ENCODE measurements at places on chromosomes 16 and 17.

GRCh38 chr17:6641247-6641863, 495 bp downstream of the TXNDC17 start:
- DNase-seq: no peak

- DNase-seq: no peak
Observed at GRCh38 chr17:50194140-50194933, 7.1 kb downstream of the COL1A1 start.

DNA sequence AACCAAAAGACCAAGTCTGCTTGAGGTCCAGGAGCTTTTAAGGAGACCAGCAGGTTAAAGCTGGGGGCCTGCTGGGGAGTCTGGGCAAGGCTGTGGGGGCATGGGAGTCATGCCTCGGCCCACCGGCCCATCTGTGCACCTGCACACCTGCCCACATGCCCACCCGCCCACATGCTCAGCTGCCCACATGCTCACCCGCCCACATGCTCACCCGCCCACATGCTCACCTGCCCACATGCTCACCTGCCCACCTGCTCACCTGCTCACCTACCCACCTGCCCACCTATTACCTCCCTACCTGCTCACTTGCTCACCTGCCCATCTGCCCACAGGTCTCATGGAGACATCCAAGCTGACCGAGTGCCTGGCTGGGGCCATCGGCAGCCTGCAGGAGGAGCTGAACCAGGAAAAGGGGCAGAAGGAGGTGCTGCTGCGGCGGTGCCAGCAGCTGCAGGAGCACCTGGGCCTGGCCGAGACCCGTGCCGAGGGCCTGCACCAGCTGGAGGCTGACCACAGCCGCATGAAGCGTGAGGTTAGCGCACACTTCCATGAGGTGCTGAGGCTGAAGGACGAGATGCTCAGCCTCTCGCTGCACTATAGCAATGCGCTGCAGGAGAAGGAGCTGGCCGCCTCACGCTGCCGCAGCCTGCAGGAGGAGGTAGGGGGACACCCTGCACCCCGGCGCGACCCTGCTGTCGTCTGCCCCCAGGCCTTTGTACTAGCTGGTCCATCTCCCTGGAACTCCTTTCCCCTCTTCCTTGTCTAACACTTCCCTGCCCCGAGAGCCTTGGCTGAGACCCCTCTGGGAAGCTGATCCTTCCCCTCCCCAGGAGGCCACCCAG, 14.0 kb downstream of the CARD14 start:
- no peak for DNase-seq

DNA sequence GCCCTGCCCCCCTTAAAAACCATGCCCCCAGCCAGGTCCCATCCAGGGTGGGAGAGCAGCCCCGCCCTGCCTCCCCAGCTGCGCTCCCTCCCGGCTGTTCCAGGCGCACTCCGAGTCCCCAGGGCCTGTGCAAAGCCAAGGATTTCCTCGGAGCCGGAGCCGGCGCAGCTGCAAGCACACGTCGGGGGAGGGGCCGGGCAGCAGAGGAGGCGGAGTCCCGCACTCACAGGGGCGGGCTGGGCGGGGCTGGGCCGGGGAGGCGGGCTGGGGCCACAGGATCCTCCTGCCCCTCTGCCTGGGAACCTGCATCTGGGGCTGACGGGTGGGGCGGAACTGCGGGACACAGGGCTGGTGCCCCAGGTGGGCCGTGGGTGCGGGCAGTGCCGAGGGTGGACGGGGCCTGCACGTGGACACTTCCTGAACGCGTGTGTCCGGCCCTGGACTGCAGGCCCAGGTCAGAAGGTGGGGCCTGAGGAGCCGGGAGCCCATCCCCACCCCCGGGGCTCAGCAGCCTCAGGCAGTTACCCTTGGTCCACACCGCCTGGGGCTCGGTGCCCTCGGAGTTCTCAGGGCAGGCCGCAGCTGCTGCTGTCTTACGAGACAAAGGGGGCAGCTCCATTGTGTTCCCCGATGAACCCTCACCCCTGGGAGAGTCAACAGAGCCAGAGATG, 24.0 kb upstream of the SSTR5 start:
- DNase-seq: peak; percentile 40

DNA sequence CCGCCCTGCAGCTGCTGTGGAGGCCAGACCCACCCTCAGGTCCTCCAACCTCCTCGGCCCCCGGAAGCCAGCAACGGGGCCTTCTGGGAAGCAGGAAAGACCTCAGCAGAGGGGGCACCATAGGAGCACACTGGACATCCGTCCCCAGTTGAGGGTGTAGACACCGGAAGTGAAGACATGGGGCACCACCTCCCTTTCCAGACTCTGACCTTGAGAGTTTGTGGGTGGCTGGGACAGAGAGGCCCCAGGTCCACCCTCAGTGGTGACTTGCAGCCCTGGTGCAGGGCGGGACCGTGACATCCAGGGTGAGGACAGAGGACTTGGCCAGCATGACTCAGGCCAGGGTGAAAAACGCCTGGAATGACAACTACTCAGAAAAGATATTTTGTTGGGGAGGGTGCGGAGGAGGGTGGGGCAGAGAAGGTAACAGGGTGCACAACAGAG, 19.9 kb downstream of the CEP295NL start:
- DNase-seq: no peak

DNA sequence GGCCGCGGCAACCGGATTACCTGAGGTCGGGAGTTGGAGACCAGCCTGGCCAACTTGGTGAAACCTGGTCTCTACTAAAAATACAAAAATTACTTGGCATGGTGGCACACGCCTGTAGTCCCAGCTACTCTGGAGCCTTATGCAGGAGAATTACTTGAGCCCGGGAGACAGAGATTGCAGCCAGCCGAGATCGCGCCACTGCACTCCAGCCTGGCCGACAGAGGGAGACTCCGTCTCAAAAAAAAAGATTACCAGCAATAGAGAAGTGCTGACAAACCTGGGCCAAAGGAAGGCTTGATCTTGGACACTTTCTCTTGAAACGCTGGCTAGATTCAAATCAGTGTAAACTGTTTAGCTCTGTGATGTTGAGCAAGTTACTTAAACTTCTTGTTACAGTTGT, 4.3 kb downstream of the MT1H start:
- no peak for DNase-seq

- peak; percentile 95 for DNase-seq
Observed at GRCh38 chr17:75784473-75785015, at the start of gene UNK. UNK (plus strand) TSS chr17:75784806; CDS start chr17:75784881, 75 bp downstream.

- DNase-seq: no peak
Observed at GRCh38 chr16:6698548-6698947, 634.1 kb upstream of the RBFOX1 start.
